ENCODE measurements at places on chromosomes 4 and X.

DNA sequence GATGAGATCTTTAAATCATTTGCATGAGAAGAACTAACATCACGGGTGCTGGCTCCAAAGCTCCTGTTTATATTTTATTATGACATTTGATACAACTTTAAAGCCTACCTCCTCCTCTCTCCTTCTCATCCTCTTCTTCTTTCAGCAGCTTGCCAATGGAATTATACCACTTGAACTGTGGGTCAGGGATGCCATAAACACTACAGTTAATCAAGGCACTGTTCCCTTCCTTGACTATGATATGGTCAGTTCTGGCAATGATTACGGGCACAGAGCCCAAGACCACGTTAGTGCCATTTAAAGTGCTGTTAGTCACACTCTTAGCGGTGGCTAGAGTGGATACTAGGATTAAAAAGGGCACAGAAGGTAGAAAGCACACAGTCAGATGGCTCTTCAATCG is 20.7 kb downstream of the MFAP3L start:
- no peak for DNase-seq

GRCh38 chrX:143757887-143758286 is 37.3 kb upstream of the SPANXN2 start:
- no peak for DNase-seq

GRCh38 chr4:98619180-98619579 is 39.2 kb downstream of the TSPAN5 start:
- no peak for DNase-seq

- DNase-seq = peak; percentile 85
These were observed 30.4 kb downstream of the ADH7 start for GRCh38 chr4:99404595-99405287.

DNA sequence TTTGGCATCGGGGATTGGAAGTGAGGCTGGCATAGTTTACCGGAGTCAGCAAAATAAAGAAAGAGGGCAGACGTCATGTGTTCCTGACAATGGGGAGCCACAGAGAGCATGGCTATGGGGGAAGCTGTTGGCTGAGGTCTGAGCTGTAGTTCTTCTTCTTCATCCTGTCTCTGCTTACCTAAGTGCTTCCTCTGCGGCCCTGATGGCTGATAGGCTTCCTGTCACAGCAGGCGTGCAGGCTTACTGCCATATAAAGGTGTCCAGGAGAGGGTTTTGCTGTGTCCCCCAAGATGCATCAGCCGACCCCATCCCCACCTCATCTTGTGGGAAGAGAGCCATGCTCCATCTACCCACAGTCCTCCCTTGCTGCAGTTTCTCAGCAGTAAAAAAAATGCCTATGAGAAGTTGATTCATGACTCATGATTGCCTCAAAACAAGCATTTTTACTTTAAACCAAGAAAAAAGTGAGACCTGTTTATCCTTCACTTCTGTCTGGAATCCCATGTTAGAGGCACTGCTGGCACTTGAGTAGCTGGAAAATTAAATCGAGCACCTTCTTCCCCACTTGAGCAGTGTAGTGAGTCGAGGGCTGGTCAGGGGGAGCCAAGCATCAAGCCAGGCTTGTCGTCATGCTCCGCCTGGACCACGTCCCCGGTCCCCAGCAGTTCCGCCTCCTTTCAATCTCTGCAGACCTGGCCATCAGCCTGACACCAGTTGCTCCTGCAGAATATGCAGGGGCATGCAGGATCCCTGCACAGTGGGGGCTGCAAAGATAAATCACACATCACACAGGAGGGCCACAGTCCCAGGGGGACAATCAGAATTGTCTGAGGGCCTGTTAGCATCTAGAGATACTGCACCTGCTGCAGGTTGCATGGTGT is 237.8 kb downstream of the EVC2 start:
- DNase-seq = no peak

Data from AG04450 (cell line).